Esophagus squamous epithelium (tissue), 5 donors: ENCODE measurements at places on chromosomes 16 and 17.

DNA sequence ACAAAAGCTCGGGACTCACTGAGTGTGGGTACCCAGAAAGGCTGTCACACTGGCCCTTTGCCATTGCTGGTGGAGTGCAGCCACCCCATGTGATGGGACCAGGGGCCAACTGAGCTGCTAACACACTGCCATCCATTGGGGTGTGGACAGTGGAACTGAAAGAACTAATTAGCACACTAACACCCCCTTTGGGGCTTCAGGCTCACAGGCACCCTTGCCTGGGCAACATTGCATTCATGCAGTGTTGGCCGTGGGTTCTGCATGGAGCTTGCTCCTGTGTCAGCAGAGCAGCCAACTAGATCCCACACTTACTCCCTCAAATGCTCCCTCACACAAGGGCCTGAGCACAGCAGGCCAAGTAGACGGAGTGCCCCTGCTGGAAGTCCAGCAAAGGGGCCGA is 476.0 kb upstream of the ASIC2 start:
- DNase-seq = no peak

GRCh38 chr17:16354585-16354984 is 1.3 kb upstream of the CENPV start:
- no peak for DNase-seq

DNA sequence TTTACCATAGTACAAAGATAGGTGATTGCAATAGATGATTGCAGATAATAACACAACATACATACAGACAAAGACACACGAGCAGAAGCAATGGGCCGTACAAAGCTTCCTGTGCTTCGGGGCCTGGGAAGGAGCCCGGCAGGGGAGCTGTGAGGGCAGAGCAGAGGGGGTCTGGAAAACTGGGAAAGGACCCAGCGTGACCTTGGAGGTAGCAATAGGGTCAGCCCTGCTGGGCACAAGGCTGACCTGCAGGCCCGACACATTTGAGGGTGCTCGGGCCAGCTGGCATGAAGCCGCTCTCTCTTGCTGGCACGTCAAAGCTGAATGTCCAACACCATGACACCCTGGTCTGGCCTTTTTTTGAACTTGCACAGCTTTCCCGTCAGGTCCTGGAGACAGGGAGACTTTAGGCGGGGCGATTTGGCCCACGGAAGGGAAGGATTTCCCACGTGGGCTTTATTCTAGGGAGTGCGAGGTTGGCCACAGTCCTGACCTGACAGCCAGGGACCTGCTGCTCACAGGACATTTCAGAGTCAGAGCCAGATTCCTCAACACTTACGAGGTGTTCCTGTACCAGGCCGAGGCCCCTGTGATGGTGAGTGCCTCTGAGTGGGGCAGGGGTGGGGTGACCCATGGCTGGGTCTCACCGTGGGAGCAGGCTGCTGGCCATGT is 83.2 kb downstream of the NTN1 start:
- DNase-seq = no peak

DNA sequence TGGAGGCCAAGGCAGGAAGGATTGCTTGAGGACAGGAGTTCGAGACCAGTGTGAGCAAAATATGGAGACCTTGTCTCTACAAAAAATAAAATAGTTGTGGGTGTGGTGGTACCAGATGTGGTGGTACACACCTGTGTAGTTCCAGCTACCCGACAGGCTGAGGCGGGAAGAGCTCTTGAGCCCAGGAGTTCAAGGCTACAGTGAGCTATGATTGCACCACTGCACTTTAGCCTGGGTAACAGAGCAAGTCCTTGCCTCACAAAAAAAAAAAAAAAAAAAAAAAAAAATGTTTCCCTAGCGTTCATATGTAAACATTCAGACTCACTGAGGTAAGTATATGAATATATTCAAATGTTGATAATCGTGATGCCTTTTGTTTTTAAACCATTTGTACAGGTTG is 39.5 kb downstream of the CLUH start:
- DNase-seq = no peak

- no peak for DNase-seq
These were observed 402.4 kb downstream of the ZFHX3 start for GRCh38 chr16:72645538-72645937.

DNA sequence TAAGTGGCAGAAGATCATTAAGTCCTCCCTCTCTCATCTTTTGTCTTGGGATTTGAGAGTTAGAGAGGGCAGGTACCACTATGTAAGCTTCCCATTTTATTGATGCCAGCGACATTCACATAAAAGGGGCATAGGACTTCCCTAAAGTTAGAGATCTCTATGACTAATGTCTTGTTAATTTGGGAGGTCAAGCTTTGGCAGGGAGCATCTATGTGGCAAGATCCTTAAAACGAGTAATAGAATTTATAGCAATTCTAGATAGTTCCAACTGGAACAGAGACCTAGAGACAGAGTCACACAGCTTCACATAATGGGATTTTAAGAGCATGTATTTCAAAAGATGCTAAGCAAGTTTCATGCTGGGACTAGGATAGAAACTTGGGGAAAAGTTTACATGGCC is 308.0 kb downstream of the MAP2K6 start:
- DNase-seq = no peak

DNA sequence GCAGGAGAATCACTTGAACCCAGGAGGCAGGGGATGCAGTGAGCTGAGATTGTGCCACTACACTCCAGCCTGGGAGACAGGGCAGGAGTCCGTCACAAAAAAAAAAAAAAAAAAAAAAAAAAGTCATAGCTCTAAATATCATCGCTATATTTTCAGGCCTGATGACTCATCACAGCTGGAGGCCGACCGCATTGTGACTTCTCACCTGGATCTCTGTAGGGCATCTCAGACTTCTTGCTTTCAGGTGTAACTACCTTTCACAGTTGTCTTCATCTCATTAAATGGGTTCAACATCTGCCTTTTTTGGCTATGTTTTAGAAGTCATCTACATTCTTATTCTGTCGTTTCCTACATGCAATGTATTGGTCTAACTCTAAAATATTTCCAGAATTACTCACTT is 353.1 kb upstream of the MON1B start:
- no peak for DNase-seq

- no peak for DNase-seq
These were observed 47.5 kb downstream of the CNOT1 start for GRCh38 chr16:58582133-58582532.

GRCh38 chr17:57560319-57560705 is 184.8 kb downstream of the CCDC182 start:
- no peak for DNase-seq

DNA sequence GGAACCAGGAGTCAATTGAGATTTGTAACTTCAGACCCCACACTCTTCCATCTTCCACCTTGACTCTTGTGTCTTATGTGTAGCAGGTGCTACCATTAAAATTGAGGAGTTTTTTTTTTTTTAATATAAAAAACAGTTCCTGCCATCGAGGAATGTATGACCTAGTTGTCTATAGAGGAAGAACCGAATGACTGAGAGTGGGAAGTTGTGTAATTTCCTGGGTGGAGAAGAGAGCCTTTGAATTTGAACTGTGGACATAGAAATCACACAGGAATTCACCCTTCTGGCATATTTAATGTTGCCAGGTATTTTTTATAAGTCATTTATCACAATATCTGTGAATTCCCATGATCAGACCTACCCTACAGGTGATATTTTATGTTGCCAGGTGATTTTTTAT is 22.0 kb downstream of the SP2 start:
- no peak for DNase-seq

GRCh38 chr17:29710520-29710884 is 87.8 kb upstream of the CORO6 start:
- no peak for DNase-seq

DNA sequence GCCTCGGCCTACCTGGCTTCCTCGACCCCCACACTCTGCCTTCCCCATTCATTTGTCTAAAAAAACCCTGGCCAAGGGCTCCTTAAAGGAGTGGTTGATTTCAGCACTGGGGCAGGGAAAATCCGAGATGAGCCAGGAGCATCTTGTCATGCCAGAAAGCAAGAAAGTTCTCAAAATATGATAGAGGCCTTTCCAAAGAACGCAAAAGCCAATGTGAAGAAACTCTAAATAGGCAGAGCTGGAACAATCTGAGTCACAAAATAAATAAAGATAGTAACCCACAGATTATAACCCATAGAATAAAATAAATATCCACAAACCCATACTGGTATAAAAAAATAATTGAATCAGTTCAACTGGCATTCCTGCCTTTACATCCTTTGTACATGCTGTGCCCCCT is 192.3 kb upstream of the SALL1 start:
- DNase-seq = no peak

DNA sequence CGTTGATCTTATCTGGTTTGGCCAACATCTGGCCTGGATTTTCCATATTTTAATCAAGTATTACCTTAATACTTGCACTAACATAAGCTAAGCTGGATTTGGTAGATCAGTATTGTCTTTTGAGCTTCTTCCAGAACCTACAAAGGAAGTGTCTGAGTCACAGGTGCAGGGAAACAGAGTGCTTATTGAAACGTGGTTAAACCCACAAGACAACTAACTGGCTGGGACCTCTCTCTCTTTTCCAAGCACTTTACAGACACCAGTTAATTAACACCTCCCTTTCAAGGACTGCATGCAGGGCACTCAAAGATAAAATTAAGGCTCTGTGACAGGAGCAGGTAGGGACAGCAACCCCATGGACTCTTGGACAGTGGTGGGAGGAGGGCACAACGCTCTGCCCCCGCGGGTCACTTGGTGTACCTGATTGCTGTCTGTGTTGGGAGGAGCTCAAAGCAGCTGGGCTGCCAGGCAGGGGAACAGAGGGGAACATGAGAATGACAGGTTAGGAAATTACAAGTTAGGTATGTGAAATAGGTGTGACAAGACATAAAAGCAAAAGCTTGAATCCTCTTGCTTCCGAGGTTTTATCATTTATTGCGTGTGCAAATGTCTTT is 133.7 kb upstream of the MON1B start:
- no peak for DNase-seq

GRCh38 chr16:68910051-68910450 is 66.7 kb downstream of the TANGO6 start:
- DNase-seq = no peak

DNA sequence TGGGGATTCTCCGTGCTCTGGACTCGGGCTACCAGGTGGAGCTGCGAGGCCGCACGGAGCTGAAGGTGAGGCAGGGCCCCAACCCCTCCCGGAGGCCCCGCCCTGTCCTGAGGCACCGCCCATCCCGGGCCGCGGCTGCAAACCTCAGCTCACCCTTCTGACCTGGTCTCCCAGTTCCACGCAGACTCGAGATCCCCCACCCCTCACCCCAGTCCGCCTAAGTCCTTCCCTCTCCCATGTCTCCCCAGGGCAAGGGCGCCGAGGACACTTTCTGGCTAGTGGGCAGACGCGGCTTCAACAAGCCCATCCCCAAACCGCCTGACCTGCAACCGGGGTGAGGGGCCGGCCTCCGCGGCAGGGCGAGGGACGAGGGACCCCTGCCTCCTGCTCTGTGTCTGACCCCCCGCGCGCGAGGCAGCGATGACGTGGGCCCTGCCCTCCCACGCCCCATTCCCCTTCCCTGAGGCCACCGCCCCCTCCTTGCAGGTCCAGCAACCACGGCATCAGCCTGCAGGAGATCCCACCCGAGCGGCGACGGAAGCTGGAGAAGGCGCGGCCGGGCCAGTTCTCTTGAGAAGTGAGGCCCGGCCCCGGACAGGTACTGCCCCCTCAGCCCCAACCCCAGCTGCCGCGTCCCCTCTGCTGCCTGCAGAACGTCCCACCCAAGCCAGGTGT is 13.7 kb downstream of the GUCY2D start:
- no peak for DNase-seq

DNA sequence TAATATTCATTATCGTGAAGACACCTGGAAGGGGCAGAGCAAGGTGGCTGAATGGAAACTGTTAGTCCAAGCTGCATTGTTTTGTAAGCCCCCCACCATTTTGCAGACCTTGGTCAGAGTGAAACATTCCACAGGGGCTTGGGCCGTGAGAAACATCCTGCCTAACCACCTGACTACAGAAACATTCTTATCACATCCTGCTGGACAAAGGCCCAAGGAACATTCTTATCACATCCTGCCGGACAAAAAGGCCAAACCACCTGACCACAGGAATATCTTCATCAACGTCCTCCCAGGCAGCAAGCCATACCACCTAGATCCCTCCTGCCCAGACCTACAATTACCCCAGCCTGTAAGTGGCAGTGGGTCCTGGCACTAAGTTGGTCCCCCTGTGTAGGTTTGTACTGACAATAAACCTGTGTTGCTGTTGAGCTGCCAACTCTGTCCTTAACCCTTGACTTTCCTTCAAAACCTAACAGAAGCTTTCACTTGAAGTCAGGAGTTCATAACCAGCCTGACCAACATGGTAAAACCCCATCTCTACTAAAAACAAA is 19.6 kb downstream of the ATF7IP2 start:
- no peak for DNase-seq

DNA sequence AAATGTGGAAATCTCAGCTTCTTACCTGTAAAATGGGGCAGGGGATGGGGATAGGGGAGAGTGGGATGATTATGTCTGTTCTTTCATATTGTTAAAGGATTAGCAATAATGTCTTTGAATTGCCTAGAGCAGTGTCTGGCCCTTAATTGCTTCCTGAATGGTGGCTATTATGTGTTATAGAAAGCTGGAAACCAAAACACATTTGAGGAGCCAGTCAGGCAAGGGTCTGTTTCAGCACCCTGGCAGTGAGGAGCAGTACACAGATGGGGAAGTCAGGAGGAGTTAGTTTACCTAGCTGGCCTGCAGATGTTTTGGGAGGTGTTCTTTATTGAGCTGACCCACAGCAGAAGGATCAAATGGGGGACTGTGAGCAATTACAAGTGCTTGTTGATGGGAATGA is 63.0 kb downstream of the NUP93 start:
- no peak for DNase-seq

GRCh38 chr17:8894202-8894671 is 26.8 kb upstream of the PIK3R6 start:
- no peak for DNase-seq

DNA sequence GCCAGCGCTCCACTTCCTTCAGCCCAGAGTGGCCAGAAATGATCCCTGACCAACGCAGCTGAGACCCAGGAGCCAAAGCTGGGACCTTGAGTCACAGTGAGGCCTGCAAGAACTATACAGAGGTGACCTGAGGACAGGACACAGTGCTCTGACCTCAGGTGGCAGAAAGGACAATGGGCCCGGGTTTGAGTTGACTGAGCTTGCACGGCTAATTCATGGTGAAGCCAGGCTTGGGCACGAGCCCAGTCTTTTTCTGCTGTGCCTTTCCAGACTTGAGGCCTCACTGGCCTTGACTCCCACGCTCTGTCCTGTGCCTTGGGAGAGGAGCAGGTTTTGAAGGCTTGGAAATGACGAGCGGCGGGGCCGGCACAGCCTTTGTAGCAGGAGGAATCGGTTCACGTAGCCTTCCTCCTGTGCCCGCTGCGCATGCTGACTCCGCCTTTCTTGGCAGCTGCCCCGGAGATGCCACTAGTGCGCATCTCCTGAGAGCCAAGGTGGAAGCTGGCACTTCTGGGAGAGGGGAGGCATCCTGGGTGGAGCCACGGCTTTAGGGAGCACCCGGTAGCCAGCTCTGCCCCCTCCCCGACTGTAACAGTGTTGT is 34.9 kb downstream of the NDEL1 start:
- DNase-seq = no peak

- no peak for DNase-seq
These were observed 541 bp downstream of the ACACA start for GRCh38 chr17:37405955-37406634.
